ENCODE measurements at places on chromosomes 1 and 21.

- peak; percentile 57 for DNase-seq
Observed at GRCh38 chr1:228964178-228965089, 229.2 kb downstream of the RHOU start.

- no peak for DNase-seq
Observed at GRCh38 chr21:46666941-46667740, 31.7 kb downstream of the PRMT2 start.

DNA sequence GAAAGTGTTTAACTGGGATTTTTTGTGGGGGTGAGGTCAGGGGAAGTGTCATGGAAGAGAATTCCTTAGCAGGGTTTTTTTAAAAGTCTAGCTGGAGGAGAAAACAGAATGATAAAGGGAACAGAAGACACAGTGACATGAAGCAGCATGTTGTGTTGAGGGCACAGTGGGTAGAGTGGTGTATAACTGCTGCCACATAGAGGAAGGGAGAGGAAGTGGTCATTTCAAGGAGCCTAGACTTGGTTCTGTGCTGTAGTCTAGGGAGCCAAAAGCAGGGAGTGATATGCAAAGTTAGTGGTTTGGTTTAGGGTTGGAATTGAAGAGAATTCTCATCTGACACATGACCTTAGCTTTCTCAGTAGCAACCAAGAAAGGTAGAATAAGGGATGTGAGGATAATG, 10.2 kb downstream of the EEIG2 start:
- no peak for DNase-seq

- DNase-seq: no peak
Observed at GRCh38 chr1:152481869-152482664, 28.5 kb upstream of the LCE5A start.

DNA sequence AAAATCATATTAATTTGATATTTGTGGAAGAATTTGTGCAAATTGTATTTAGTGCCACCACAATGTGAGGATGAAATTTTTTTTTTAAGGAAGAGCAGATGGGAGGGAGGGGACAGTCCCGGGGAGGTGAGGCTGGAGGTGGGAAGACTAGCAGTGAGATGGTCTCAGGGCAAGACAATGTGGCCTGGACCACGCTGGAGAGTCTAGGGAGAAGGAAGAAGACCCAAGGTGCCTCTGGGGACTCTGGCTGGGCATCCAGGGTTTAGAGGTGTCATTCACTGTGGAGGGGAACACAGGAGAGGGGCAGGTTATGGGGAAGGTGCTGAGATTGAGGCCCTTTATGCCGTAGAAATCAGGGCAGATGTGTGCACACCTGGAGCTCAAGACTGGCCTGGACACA, 10.3 kb upstream of the THEMIS2 start:
- no peak for DNase-seq

DNA sequence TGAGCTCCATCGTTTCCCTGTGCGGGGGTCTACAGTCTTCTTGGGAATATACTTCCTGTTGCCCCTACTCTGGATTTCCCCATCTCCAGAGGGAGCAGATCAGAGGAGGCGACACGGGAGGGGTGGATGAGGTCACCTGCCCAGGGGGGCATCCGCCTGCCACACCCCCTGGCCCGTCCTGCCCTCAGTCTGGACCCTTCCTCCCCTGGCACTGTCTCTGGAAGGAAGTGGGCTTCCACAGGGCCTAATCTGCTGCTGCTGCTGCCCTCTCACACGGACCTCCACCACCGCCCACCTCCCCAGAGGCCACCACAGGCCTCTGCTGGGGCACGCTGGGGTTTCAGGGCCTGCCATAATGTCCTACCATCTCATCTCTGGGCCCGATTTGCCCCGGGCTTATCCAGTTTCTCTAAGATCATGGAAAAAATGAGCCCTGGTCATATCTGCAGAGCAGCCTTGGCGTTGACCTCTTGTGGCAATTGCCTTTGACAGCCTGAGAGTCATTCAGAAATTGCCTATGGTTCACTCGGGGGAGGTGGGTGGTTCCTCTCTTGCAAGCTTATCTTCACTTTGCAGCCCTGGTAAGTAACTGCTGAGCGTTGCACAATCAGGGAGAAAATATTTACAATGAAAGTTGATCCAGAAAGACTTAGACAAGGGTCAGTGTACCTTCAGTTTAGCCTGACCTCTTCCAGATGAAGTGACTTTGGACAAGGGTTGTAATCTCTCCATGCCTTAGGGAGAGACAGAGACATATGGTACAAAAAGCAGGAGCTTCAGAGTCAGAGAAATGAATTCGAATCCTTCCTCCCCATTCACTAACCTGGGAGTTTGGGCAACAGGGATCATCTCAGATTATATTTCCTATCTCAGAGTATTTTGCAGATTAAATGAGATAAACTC, 252.4 kb downstream of the TOMM20 start:
- no peak for DNase-seq

- no peak for DNase-seq
Observed at GRCh38 chr1:117205368-117205767, 5.4 kb downstream of the VTCN1 start.

- no peak for DNase-seq
Observed at GRCh38 chr1:160640359-160641123, 6.3 kb downstream of the SLAMF1 start.

- DNase-seq: no peak
Observed at GRCh38 chr1:91412371-91412770, 7.7 kb upstream of the HFM1 start.

GRCh38 chr21:34299168-34299539, 64.7 kb upstream of the KCNE2 start:
- DNase-seq: no peak

GRCh38 chr1:109620841-109621286, 1.2 kb downstream of the AMPD2 start:
- peak; percentile 94 for DNase-seq

GRCh38 chr1:161718559-161719324, 2.6 kb upstream of the FCRLB start:
- no peak for DNase-seq

DNA sequence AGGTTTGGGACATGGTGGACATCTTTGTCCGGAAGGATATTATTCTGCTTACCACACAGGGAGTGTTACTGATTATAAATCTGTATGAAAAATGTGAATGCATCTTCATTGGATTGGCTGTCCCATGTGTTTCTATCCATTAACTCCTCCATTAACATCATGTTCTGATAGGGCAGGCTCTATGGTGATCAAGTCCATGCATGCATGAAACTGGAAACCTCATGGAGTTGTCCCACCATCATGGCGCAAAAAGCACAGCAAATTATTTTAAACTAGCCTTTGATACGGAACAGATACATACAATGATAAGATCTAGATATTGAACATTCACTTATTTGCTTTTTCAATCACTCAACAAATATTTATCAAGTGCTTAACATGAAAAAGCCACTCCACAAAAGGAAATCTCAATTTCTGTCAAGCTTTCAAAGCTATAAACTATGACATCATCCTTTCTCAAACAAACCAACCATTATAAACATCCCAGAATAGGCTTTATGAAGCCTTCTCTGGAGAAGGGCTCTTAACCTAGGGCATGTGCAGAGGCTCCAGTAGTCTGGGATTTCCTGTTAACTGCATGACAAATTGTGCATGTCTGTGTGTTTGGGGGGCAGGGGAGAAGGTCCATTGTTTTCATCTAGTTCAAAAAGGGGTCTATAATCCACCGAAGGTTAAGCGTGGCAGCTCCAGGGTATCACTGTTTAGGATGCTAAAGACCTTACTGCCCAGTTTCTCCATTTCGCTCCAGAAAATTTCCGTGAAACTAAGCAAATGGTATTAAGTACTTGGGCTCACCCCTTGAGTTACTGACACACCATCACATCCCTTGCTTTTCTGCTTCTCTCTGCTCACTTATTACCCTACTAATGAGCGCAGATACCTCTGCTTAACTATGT, 46.1 kb downstream of the ADAMTS1 start:
- no peak for DNase-seq

- no peak for DNase-seq
Observed at GRCh38 chr1:12480748-12481362, 137.2 kb downstream of the DHRS3 start.

- peak; percentile 12 for DNase-seq
Observed at GRCh38 chr1:17922833-17923232, 167.7 kb downstream of the ACTL8 start.

DNA sequence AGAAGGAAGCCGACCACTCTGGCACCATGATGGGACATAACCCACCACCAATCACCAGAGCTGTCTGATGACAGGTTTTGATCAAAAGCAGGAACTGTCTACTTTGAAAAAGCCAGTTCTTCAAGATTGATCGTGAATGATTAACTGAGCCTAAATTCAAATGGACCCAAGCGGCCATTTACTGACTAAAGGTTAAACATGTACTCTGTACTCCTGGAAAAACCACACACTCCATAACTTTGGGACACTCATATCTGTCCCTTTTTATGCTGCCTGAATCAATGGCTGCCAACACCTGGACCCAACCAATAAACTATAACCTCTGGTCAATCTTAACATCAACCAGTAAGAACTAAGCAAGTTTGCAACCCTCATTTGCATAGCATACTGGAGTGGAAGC, 206.6 kb downstream of the URB2 start:
- no peak for DNase-seq

DNA sequence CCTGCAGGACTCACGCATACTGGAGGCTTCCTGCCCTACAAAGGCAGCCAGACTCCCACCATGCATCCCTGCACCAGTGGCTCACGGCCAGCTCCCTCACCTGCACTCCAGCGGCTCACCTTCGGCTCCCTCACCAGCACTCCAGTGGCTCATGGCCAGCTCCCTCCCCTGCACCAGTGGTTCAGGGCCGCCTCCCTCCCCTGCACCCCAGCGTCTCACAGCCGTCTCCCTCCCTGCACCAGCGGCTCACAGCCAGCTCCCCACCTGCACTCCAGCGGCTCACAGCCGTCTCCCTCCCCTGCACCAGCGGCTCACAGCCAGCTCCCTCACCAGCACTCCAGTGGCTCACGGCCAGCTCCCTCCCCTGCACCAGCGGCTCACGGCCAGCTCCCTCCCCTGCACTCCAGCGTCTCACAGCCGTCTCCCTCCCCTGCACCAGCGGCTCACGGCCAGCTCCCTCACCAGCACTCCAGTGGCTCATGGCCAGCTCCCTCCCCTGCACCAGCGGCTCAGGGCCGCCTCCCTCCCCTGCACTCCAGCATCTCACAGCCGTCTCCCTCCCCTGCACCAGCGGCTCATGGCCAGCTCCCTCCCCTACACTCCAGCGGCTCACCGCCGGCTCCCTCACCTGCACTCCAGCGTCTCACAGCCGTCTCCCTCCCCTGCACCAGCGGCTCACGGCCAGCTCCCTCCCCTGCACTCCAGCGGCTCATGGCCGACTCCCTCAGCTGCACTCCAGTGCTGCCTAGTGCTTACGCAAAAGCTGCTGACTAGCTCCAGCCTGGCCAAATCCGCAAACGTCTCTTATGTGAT, 324.5 kb downstream of the NPHP4 start:
- no peak for DNase-seq

- peak; percentile 83 for DNase-seq
Observed at GRCh38 chr1:58816072-58816746, 32.4 kb upstream of the JUN start.

DNA sequence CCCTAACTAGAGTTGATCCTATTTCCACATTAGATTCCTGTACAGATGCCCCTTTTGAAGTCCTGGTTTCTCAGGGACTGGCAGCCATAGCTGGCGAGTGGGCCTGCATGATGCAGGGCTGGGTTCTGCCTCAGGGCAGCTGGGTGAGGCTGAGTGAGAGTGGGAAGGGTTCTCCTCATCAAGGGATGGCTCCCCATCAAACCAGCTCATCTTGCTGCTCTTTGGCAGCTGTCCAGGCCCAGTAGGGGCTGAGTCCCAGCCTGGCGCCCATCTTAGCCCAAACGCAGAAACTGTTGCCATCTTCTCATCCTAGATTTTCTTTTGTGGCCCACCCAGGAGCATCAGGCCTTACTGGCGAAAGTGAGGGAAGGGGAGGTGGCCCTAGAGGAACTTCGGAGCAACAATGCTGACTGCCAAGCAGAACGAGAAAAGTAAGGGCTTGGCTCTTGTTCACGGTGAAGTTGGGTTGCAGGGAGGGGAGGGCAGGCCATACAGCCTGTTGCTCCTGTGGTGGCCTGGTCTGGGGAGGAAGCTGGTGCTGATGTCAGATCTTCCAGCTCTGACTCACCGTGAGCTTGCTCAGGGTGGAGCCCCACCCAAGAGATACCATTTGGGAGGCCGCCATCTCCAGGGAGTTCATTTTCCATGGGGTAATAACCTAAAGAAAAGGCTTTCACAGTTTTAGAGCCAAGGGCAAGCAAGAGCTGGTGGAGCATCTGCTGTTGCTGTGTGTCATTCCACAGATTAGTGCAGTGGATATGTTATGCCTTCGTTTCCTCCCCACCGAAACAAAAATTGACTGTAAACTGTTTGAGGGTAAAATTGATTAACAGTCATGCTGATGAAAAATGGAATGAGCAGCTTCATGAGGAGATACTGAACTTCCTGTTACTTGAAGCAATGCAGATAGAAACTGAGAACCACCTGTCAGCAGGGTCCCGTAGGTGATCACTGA, 34.7 kb downstream of the TUFT1 start:
- no peak for DNase-seq

DNA sequence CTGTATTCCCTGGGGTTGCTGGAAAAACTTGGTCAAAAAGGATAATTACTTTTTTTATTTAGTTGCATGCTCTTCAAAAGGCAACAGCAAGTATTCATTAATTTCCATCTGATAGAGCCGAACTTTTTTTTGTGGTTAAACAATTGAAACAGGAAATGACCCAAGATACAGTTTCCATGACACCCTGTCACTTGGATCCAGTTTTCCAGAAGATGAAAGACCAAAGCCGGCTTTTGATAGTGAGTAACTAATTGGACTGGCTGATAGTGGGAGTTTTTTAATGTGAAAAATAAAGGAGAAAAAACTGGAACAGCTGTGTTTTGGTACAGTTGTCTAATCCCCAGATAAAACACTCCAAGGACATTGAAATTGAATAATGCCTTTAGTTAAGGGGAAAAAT, 33.0 kb downstream of the CACHD1 start:
- DNase-seq: peak; percentile 19

- DNase-seq: no peak
Observed at GRCh38 chr1:172585861-172586260, 52.9 kb downstream of the SUCO start.

DNA sequence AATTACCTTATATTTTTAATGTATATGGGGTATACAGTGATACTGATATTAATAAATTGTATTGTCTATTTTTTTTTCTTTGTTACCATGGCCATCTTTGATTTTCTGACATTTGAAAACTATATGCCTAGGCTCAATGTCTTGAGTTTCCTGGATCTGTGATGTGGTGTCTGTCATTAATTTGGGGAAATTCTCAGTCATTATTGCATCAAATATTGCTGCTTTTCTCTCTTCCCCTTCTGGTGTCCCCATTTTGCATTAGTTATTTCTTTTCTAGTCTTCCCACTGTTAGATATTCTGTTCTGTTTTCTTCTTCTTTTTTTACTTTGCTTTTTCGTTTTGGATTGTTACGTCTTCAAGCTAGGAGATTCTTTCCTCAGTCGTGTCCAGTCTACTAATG, 33.8 kb downstream of the ZBTB40 start:
- DNase-seq: no peak

- DNase-seq: no peak
Observed at GRCh38 chr1:212649020-212649419, 40.5 kb downstream of the ATF3 start.

DNA sequence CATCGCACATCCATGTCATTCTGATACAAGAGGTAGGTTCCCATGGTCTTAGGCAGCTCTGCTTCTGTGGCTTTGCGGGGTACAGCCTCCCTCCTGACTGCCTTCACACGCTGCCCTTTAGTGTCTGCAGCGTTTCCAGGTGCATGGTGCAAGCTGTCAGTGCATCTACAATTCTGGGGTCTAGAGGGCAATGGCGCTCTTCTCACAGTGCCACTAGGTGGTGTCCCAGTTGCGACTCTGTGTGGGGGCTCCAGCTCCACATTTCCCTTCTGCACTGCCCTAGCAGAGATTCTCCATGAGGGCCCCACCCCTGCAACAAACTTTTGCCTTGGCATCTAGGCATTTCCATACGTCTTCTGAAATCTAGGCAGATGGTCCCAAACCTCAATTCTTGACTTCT, 138.2 kb upstream of the BRINP3 start:
- no peak for DNase-seq
